ENCODE measurements at places on chromosomes 5 and 9.

DNA sequence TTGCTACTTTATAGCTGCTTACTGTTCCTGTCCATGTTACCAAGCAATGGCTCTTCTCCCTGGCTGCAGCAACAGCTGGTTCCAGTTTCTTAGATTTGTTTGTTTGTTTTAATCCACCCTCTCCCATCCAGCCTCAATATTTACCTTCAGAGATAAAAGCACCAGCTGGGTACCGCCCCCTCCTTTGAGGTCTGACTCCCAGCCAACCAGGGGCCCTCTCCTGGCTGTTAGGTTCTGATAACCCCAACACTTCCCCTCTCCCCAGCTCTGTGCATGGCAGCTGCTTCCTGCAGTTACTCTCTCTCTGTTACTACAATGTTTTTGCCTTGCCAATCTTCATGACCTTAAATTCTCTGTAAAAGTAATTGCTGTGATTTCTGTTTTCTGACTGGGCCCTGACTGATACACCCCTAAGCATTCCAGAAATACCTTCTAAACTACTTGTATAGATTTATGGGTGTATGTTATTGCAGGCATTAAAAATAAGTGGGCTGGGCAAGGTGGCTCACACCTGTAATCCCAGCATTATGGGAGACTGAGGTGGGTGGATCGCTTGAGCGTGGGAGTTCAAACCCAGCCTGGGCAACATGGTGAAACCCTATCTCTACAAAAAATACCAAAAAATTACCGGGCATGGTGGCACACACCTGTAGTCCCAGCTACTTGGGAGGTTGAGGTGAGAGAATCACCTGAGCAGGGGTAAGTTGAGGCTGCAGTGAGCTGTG lies 2.6 kb upstream of the GCNT1 start:
- no peak for DNase-seq

GRCh38 chr5:180463216-180463900 lies 30.8 kb upstream of the CNOT6 start:
- DNase-seq: no peak

GRCh38 chr9:93222890-93223259 lies 38.9 kb downstream of the WNK2 start:
- no peak for DNase-seq

DNA sequence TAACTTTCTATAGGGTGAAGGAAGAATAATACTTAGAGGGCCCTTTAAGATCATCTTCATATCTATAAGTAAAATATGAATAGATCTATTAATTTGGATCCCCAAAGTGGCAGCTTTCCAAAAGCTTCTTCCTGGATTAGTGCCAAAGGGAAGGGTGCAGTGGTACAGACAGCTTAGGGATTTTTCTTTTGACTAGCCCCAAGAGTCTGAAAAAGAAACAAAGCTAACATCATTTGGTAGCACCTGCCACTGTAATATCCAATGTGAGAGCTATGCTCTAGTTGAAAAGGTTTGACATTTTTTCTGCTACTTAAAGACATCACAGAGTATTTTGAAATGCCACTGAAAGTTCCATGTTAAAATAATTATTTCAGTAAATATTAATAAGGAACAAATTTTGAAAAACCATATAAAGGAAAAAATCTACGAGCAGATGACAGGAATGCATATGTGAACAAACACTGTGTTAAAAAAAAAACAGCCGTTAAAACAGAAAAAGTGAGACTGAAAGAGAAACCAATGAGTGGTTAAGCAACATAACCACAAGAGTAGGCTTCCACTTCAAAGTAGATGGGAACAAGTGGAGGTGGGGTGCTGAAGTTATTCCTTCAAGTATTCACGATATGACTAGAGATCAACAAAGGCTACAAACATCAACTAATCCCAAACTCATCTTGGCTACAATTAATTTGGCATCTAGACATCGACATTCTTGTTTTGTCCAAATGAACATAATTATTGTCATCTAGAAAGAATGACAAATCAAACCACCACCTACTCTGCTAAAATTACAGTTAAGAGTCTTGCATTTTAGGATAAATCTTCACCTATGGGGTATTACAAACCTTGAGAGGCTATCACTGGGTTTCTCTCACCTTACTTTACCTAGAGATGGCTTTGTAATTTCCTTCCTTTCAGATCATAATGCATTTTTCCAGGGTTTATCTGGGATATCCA lies 137.5 kb downstream of the CPLANE1 start:
- DNase-seq: no peak

DNA sequence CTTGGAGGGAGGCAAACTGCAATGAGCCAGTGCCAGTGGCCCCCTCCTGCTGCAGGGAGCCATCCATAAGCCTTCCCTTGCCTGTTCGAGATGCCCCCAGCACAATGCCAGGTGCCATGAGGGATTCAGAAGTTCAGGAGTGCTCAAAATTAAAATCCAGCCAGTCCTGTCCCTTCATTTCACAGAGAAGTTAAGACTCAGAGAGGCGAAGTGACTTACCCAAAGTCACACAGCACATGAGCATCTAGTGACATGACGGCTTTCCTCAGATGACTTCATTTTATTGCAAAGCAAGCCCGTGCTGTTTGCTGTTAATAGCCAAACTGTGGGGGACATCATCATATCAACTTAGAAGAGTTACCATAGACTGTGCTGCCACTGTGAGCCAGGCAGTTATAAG lies 69.3 kb upstream of the SAP30L start:
- no peak for DNase-seq

GRCh38 chr5:108607421-108607820 lies 140.3 kb upstream of the FER start:
- no peak for DNase-seq

Data from GOT3 (cell line).